NCI-H187 (cell line): ENCODE measurements at places on chromosomes 11 and 22.

DNA sequence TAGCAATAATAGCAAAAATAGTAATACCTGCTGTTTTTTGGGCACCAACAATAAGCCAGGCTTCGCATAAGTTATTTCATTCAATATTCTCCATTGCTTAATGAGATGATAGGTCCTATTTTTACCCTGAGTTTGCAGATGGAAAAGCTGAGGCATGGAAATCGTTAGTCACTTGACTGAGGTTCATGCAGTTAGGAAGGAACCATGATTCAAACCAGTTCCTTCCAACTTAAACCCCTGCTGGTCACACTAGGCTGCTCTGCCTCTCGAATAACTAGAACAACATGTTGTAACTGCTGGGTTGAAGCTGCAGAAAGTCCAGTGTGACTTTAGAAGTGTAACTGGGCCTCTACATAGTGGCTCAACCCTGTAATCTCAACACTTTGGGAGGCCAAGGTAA is 69.3 kb downstream of the SEZ6L start:
- no peak for DNase-seq

GRCh38 chr11:74572349-74572748 is 20.0 kb upstream of the POLD3 start:
- no peak for DNase-seq

DNA sequence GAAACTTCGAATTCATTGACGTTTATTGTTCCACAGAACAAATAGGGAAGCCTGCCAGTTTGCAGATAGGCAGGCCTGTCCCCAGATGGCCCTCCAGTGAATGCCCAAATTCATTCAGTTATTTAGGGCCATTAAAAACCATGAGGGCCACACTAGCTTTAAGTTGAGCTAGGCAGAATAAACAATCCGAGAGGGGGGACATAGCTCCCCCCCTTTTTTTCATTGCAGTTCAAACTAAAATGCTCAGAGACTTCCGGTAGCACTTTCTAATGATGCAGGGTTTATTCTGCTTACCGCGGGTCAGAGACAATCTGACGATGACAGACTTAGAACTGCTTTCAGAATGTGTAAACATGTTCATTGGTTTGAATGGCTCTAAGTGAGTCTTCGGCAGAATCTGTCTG is 72.0 kb downstream of the ZBTB16 start:
- DNase-seq = no peak

GRCh38 chr11:62514151-62514550 is 32.5 kb downstream of the AHNAK start:
- no peak for DNase-seq

DNA sequence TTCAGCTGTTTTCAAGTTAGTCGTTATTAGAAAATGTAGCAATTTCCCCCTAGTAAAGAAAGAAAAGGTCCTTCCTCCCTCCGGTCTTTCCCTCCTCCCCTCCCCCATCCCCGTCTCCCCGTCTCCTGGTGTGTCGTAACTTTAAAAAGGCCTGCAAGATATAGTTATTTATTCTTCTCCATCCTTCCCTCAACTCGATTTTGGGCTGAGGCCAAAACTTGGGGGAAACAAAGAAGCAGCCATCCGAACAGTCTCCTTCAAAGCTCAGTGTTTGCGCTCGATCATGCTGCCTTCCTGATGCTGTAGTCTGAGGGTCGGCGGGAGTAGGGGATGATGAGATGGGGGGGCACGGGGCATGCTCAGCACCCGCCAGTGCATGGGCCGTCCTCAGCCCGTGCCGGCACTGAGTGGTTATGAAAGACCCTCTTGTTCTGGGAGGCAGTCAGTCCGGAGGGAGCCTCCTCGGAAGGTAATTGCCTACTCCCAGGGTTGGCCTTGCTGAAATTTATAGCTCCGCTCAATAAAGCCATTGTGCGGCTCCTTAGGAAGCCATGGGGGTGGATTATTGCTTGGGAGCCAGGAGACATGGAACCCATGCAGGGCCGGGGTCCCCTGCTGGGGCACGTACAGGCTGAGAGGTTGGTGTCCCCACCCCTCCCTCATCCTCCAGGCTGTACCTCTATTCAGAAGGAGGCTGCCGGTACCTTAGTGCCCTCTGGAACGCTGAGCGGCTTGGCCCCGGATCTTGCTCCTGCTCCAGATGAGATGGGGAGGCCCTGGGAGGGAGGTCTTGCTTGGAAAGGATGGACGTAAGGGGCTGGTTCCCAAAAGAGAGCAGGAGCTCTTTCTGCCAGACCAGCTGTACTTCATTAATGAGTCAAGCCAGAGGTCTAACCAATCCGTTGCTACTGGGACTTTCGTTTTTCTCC is 212.7 kb upstream of the CADM1 start:
- no peak for DNase-seq

DNA sequence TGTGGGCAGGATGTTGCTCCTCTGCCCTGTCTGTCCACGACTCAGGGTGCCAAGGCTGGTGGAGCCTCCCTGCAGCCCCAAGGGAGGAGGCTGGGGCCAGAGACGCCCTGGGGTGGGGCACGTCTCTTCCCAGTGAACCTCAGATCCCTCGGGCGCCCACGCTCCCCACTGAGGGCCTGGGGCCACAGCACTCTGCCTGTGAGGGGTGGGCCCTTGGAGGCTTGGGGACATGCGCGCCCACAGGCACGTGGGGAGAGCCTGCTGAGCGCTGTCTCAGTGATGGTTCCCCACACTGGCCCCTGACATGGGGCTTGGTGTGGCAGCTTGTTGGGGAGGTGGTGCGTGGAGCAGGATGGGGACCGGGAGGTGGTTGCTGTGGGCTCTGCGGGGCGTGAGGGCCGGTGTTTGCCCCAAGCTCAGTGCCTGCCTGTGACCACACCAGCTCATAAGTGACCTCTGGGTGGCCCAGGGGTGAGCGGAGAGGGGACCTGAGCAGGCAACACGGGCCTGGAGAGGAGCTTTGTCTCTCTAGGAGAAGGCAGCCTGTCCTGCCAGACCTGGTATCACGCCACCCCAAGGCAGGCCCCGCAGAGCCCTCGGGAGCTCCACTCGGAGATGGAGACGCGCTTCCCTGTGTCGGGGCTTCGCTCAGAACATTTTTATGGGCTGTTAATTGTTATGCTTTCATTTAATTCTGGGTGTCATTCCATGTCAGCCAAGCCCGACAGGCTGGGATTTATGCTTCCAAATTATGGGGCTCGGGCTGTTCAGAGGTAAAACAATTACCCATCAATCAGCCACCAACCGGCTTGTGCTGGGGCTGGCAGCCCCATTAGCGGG is 27.4 kb upstream of the CCDC188 start:
- DNase-seq = no peak

DNA sequence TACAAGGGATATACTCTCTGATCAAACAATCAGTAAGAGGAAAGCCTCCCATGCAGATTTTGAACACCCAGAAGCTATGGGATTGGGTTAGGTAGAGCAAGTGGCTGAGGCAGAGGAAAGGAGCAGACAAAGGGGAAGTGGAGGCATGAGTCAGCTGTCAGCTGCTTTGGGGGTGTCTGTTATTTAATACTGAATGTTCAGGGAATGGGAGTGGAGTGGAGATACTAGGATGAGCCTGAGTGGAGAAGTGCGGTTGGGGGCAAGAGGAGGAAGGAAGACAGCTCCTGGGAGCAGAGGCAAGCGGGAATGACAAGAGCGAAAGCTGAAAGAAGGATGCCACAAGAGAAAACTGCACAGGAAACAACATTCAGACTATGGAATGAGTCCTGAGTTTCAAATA is 22.7 kb upstream of the TMPRSS5 start:
- DNase-seq = no peak

- no peak for DNase-seq
Measured at GRCh38 chr11:58259983-58260382, 8.1 kb downstream of the OR10W1 start.

- DNase-seq = no peak
Measured at GRCh38 chr11:123235656-123236261, 40.7 kb upstream of the CLMP start.

GRCh38 chr11:72220696-72221363 is 3.7 kb upstream of the INPPL1 start:
- no peak for DNase-seq

DNA sequence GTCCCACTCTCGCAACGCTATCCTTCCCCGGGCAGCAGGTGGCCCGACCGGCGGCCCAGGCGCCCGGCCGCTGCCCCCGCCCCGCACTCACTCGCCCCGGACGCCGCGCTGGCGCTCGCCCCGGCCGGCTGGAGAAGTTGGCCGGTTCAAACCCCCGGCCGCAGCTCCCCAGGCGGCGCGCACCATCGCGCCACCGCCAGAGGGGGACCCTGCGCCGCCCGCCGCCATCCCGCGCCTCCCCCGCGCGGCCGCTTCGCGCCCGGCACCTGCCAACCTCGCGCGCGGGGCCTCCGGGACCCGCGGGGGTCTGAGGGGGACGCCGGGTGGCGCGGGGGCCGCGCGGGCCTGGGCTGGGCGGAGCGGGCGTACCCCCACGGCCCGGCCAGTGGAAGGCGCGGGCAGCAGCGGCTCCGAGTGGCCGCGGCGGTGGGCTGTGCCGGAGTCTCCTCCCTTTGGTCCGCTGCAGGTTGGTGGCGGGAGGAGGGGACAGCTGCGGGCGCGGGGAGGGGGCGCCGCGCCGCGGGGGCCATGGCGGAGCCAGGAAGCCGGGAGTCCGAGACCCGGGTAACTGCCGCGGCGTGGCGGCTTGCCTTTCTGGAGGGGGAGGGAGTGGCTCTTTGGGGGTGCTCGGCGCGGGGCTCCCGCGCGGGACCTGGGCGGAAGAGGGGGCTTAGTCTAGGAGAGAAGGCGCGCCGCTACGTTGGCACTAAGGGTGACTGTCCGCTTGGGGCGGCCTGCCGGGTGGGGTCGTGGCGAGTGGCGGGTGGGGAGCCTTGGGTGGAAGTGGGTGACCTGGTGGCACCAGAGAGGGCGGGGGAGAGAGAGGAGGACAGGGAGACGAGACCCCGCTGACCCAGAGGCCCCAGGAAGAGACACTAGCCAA is at the start of the genes MPST and TST:
Gene MPST, plus strand, starts transcription at position 434 of the 883 bp plus-strand sequence. Its CDS starts 95 bp downstream, at position 529.
Gene TST, minus strand, starts transcription at position 139 of the 883 bp plus-strand sequence. CDS start 715 bp downstream, outside the sequence.
- no peak for DNase-seq

DNA sequence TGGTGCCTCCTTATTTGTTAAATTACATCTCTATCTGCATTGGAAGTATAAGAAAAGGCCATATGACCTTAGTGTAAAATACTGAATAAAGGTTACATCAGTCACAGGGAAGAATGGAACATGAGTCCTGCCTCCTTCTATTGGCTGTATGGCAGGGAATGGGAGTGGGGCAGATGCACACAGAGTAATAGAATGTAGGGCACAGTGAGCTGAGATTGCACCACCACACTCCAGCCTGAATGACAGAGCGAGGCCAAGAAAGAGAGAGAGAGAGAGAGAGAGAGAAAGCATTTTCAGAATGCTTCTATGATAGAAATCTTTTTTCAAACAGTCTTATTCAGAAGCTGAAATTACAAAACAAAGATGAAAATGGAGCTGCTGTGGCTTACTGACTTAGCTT is 58.8 kb downstream of the SLN start:
- no peak for DNase-seq

DNA sequence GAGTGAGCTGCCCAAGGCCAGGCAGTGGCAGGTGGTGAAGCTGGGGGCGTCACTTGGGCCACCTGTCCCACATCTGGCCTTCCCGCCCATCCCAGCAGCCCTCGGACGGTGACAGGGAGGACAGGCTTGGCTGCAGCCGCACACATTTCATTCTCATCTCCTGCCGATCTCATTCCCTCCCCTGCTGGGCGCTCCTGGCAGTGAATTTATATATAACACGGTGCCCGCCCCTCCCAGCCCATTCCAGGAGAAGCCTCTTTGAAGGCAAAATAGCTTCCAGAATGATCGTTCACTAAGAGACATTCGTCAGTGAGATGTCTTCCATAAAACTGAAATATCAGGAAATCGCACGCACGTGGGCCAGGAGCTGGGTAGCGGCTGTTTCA is 861.3 kb downstream of the TBC1D22A start:
- no peak for DNase-seq

DNA sequence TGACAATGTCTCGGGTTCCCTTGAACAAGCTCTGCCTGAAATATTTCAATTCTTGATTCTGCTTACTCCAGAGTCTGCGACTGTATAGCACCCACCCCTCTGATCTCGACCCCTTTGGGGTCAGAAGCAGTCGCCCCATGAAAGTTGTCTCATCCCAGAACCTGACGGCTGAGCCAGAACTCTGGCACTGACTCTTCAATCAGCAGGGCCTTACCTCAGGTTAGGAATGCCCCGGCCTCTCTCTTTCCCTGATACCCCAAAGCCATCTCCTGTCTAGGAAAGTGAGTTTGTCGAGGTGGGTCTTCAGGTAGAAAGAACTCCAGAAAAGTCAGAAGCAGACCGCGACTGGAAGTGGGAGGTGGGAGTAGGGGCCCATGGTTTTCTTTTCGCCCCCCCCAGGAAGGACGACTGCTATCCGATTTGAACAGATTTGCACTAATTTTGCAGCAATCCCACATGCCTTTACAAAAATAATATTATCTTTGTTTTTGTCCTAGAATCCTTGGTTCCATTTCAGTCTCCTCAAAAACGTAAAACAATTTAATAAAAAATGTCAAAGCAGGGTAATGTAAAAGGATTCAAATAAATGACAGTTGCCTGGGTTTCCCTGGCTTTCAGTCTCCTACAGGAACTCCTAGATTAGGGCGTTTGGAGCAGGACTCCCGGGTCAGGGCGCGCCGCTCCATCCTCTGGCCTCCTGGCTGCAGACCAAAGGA is 898 bp upstream of the ROBO3 start:
- DNase-seq = no peak

GRCh38 chr22:46159777-46160176 is 9.5 kb downstream of the PPARA start:
- no peak for DNase-seq

- no peak for DNase-seq
Measured at GRCh38 chr11:8720868-8721608, 38.4 kb downstream of the RPL27A start.

- no peak for DNase-seq
Measured at GRCh38 chr11:93838967-93839366, 11.5 kb downstream of the VSTM5 start.

DNA sequence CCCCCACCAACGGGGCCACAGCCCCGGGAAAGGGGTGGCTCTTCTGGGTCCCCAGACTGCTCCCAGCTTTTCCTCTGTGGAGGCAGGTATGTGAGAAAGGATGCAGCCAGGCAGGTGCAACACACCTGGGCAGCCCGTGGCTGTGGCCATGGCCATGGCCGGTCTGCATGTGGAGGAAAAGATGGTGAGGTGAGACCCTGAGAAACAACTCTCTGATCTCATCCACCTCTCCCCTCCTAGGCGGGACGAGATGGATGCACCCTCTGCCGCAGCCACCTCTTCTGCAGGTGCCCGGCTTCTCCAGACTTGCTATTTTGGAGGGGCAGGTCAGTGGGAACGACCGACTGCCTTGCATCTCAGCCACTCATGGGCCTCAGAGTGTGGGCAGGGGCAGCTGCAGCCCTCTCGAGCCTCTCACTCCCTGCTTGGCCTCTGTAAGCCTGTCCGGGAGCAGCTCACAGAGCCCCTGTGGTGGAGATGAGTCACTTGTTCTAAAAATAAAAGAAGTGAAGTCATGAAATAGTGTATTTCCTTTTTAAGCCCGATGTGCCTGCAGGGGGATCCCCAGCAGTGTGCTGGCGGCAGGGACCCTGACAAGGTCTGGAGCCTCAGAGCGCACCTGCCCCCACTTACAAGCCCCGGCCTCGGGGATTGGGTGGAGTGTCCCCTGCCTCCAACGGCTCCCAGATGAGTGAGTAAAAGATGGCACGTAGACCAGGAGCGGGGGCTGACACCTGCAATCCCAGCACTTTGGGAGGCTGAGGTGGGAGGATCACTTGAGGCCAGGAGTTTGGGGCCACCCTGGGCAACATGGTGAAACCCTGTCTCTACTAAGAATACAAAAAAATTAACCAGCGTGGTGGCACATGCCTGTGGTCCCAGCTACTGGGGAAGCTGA is 10.7 kb downstream of the SMIM38 start:
- DNase-seq = no peak
